Esophagus mucosa (tissue), 1 donor: ENCODE measurements at places on chromosomes 4 and X. TPM values are rescaled to one million over a fixed set of nuclear protein-coding genes. Genes with fewer than 3 reads are reported as not detected.
A peak's percentile ranks its signal among the peaks of the same experiment; 100 is the strongest.

NAAA gene
- 22.9 TPM for total RNA-seq

- no peak for ATAC-seq
Observed at GRCh38 chrX:121457096-121457495, 409.7 kb downstream of the GLUD2 start.

DNA sequence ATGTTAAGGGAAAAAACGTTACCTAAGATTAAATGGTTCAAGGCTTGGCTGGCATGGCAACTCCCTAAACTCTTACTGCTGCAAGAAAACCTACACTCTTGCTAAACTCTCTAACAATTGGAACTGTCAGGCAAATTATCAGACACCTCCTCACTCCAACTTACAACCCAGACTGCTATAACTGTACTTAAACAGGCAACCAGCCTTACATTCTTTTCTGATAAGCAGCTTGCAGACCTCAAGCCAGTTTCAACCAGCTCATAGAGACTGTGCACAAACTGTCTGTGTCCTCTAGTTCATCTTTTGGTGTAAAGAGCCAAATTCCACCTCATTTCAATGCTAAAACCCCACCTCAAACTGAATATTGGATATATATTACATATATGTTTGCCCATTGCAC lies 504.9 kb downstream of the UBE2NL start:
- ATAC-seq: no peak

- peak; percentile 44 for ATAC-seq
Observed at GRCh38 chrX:130878350-130879341, 24.4 kb downstream of the ENOX2 start.

DNA sequence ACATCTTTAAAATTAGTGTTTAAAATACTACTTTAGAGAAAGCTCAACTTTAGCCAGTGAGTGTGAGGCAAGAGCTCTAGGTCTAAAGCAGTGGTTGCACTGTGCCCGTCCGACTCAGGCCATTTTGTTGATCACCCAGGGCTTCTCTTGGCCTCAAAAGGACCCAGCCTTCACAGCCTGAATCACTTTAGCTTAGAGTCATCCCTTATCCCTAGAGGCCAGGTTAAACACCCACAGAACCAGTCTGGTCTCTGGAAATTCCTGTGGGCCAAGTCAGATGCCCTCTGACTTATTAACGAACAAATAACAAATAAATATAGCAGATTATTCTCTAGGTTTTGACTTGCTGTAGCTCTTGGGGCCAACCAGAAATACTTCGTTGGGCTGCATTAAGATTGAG lies 102.3 kb downstream of the WWC2 start:
- peak; percentile 95 for ATAC-seq

DNA sequence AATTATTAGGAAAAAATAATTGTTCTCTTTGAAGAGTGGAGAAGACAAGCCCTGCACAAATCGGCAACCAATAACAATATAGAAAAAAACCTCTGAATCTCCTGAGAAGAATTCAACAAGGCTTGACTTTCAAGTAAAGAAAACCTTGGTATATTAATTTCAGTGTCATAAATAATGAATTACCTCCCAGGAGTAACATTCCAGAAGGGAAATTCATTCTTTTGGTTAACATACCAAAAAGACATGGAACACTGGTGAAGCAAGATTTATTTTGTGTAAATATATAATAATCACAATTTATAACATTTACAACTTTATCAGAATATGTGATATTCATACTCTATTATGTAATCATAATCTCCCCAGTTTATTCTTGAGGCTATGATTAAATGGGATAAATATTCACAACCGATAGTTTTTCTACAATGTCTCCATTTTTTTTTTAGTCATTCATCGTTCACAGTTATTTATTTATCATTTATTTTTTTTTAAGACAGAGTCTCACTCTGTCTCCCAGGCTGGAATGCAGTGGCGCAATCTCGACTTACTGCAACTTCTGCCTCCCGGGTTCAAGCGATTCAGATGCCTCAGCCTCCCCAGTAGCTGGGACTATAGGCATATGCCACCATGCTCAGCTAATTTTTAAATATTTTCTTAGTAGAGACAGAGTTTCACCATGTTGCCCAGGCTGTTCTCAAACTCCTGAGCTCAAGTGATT lies 53.0 kb upstream of the RPS6KA6 start:
- no peak for ATAC-seq
